Hematopoietic multipotent progenitor cell treated with erythropoietin and hydrocortisone succinate and interleukin-3 and kit ligand, for 15 days (in vitro differentiated cells): ENCODE measurements at places on chromosomes 13 and 19.

DNA sequence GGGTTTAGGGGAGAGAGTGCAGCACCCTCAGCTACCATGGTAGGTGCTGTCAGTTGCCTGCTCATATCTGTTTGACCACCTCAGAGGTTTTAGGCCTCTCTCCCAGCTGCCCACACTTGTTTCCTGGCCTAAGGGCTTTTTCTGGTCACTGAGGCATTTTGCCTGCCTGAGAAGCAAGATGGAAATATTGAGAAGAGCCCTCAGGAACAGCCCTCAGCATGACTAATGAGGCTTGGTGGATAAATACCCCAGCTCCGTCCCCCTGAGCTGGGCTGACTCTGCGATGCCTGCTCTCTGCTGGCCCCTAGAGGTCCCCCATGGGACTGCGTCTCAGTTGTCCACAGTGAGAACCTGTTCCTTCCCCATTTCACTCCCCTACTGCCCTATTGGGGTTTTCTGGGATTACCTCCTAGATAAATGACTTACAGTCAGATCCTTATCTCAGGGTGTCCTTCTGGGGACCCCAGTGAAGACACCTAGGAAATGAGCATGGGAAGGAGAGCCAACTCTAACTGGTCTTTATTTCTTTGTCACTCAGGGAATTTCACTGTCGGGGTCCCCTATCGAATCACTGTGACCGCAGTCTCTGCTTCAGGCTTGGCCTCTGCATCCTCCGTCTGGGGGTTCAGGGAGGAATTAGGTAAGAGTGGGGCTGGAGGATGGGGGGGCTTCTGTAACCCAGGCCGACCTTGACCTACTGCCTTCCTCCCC is 13.3 kb downstream of the PALM3 start:
- peak; percentile 69 for DNase-seq

- DNase-seq: no peak
Measured at GRCh38 chr19:52518646-52519045, 8.8 kb upstream of the ZNF808 start.

GRCh38 chr19:30135093-30135757 is 193.2 kb downstream of the URI1 start:
- DNase-seq: no peak

DNA sequence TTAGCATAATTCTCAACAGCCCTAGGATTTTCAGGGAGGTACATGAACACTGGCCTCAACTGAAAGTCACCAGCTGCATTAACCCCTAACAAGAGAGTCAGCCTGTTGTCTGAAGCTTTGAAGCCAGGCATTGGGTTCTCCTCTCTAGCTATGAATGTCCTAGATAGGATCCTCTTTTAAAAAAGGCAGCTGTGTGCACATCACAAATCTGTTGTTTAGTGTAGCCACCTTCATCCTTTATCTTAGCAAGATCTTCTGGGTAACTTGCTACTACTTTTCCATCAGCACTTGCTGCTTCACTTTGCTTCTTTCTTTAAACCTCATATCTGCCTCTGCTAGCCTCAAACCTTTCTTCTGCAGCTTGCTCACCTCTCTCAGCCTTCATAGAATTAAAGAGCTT is 1692.1 kb downstream of the EFNB2 start:
- DNase-seq: no peak

DNA sequence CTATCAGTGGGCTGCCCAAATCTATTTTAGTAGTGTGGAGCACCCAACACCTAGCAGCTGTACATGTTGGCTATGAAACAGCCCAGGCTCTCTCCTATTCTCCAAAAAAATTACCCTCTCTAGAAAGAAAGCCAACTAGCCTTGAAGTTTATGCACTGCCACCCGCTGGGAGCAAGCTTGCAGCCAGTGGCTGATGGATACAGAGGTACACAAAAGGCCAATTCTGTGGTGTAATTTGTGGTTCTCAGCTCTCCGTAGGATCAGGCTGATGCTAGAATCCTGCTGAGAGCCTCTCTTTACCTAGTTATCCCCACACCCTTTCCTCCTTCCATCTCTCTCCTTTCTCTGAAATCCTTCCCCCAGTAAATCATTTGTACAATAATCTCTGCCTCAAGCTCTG is 1120.7 kb downstream of the DIAPH3 start:
- DNase-seq: no peak
